ENCODE measurements at places on chromosomes 2 and 18.

DNA sequence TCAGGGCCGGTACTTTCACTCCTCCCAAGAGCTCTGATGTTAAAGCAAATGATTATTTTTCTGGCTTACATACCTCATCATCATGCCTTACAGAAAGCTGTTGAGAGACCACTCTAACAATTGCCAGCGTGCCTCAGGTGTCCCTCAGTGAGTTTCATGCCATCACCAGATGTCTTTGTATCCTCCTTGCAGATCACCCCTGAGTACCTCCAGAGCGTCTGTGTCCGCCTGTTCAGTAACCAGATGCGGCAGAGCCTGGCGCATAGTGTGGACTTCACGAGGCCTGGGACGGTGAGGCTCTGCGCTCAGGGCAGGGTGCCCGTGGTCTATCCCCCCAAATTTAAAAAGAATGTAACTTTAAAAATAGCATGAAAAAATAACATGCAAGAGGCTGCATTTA, 41.3 kb downstream of the ARMC9 start:
- DNase-seq = no peak

GRCh38 chr18:23166891-23167541, 31.7 kb downstream of the CABLES1 start:
- no peak for DNase-seq

DNA sequence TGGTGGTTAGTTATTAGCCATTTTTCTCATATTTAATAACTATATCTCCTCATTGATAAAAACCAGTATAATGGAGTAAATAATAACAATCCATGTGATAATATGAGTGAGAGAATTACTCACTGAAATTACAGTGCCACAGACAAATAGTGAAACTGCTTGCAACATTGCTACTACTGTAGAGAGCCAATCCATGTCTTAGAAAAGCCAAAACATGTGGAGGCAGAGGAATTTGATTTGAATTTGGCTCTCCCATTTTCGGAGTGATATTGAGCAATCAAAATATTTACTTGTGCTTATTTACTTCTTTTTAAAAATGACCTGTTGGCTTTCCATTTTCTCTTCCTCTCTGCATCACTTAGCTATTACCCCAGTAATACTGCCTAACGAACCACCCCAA, 288.3 kb upstream of the TCF4 start:
- no peak for DNase-seq

DNA sequence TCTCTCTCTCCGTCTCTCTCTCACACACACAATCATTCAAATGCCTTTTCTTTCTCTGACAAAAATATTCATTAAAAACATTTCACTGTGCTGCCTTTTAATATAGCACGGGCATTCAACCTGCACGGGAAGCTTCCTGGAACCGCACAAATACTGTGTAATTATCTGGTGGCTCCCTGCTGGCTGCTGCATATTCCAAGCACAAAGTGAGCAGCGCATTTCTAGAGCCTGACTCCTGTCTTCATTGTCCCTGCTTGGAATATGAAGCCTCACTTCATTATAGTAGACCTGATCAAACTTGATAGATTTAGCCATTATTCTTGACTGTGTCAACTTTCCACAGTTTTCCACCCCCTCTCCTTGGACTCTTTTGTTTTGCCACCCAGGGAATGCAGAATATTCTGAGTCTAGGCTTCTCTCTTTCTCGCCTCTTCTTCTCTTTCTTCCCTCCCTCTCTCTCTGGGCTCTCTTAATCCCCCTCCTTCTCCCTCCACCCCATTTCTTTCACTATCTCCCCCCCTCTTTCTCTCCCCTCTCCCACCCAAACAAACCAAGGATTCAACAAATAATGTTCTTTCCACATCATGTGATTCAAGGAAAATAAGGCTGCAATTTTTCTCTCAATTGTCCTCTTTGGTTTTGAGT, 672.1 kb upstream of the FANCL start:
- no peak for DNase-seq

DNA sequence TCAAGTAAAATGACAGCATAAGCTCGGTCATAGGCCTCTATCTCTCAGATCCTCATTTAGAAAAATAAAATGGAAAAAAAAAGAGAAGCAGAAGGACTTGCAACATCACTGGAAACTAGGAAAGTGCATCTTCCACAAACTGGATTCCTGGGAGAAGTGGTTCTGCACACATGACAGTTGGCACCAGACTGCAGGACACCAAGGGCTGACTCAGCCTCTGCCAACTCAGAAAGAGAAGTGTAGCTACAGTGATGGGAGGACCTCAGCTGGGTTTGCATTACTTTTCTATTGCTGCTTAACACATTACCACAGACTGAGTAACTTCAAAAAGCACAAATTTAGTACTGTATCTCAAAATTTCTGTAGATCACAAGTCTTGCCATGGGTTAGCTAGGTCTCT, 409.5 kb upstream of the GCFC2 start:
- DNase-seq = no peak
